Stimulated activated CD8-positive, alpha-beta memory T cell treated with anti-CD3 and anti-CD28 coated beads, Interleukin-7, amount 100 ng/mL, for 48 hours (primary cell): ENCODE measurements at places on chromosomes 12 and 14.

- no peak for DNase-seq
Measured at GRCh38 chr12:56074396-56074795, 5.6 kb upstream of the ERBB3 start.

- DNase-seq: no peak
Measured at GRCh38 chr12:104870797-104871196, 87.3 kb downstream of the SLC41A2 start.

DNA sequence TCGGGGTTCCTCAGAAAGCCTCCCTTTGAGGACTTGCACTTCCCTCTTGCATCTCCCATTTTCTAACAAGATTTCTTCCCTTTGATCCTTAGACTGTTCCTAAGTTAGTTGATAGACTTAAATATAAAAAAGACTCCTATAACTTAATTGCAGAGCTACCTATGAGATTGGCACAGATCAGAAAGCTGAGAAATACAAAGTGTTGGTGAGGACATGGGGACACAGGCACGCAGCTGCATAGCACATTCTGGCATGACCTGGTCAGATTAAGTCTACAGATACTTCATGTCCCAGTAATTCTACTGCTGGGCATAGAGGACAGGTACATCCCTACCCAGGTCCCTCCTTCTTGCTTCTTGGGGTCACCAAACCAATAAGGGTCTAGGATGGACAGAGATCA, 141.7 kb upstream of the LHX5 start:
- DNase-seq: no peak

DNA sequence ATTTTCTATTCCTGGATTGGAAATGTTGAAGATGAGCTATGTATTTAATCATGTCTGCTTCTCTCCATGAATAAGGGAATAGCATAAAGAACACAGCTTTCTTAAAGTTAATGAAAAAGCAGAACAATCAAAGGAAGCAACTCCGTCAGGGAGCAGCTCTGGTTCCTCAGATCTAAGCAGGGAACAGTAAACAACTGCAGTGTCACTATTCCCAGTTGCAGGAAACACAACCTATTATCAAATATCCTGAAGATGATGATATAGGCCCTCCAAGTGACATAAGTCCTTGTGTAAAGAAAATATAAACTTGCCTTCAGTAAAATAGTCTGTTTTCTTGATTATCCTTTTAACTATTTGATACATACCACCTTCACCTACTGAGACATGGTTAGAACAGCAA, 228.1 kb downstream of the KCNC2 start:
- DNase-seq: no peak

DNA sequence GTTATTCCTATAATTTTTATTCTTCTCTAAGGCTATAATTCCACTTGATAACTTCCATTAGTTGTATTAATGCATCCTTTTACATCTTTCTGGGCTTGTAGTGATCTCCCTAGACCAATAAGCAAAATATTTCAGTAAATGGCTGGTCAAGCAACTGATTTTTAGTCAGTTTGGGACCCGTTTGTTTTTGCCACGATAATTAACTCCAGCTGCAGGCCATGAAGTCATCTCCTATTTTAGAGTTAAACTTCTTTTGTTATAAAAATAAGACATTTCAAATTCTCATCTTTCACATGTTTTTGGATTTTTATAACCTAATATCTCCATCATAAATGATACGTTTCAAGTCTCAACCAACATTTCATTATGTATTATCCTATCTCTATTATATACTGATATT, 49.4 kb downstream of the MAGOHB start:
- no peak for DNase-seq

- DNase-seq: no peak
Measured at GRCh38 chr14:89900802-89901201, 53.7 kb downstream of the EFCAB11 start.

DNA sequence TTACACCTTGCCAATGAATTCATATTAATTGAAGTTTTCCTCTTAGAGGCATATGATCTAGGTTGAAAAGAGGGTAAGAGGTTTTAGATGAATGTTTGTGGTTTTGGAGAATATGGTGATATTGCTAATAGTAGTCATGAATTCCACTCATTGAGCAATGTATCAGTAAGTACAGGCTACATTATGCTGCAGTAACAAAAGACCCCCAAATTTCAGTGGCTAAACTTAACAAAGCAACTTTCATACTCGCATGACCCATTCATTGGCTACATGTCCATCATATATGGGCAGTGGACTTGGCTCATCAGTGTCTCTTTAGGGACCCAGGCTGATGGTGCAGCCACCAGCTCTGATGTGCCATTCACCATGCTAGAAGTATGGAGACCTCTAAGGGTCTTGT, 196.6 kb upstream of the MYL2 start:
- DNase-seq: no peak

- no peak for DNase-seq
Measured at GRCh38 chr12:71873821-71874220, 34.3 kb downstream of the TBC1D15 start.

GRCh38 chr12:92123780-92124688, 21.6 kb downstream of the BTG1 start:
- no peak for DNase-seq

GRCh38 chr12:95995238-95996031, 709 bp downstream of the HAL start:
- DNase-seq: no peak

GRCh38 chr12:105256011-105256410, 20.0 kb upstream of the APPL2 start:
- DNase-seq: no peak

- DNase-seq: no peak
Measured at GRCh38 chr14:61113561-61114225, 132.6 kb downstream of the SLC38A6 start.

GRCh38 chr12:61254225-61254624, 1006.0 kb upstream of the USP15 start:
- DNase-seq: no peak

DNA sequence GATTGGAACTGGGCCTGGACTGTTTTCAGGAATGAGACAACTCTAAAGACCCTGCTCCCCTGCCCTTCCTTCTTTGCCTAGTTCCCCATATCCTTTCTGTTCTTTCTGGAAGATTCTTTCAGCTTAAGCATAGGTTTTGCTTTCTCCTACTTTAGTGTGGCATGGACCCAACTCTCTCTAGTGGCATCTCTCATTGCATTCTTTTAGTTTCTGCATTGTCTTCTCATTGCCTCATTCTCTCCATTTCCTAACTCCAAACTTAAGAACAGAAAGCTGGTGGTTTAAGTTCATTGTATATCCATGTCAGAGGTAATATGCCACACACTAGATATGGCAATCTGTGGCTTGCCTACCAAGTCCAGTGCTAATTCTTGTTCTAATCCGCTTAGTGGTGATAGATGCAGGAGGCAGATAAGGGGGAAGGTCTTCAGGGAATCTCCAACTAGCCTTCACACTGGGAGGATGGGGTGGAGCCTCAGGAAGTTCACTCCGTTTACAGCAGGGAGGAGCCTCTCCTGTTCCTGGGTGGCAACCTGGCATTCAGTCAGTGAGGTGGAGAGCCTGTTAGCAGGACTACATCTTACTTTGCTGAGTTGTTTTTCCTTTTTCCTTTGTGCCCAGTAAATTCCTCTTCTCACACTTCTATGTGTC, 165.1 kb upstream of the LMNTD1 start:
- DNase-seq: no peak
